ENCODE measurements at places on chromosomes 7 and 10.

- no peak for DNase-seq
These were observed 27.7 kb upstream of the CSGALNACT2 start for GRCh38 chr10:43110338-43111071.

- no peak for DNase-seq
These were observed 129.2 kb downstream of the RPS24 start for GRCh38 chr10:78162853-78163252.

- no peak for DNase-seq
These were observed 236.4 kb downstream of the COBL start for GRCh38 chr7:51080216-51080615.

- DNase-seq = no peak
These were observed 21.8 kb downstream of the SLC35G1 start for GRCh38 chr10:93915598-93915997.

- DNase-seq = no peak
These were observed 94.6 kb downstream of the FGFR2 start for GRCh38 chr10:121503587-121504051.

DNA sequence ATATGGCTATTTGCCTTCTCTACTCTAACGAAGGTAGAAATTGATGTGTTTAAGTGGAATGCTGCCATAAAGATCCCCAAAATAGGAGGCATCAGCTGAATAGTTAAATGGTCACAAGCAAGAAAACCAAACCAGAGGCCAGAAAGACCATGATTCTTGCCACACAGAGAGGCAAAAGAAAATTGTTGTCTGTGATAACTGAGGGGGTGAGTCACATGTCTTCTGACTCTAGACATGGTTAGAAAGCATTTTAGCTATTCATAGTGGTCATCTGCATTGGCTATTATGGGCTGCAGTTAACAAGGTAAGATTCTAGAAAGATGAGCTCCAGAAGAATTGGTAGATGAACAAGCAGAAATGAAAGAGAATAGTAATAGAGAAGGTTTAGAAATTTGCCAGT lies 361.4 kb upstream of the NPSR1 start:
- DNase-seq = no peak

GRCh38 chr7:68245688-68246087 lies 1249.1 kb downstream of the TYW1 start:
- no peak for DNase-seq

DNA sequence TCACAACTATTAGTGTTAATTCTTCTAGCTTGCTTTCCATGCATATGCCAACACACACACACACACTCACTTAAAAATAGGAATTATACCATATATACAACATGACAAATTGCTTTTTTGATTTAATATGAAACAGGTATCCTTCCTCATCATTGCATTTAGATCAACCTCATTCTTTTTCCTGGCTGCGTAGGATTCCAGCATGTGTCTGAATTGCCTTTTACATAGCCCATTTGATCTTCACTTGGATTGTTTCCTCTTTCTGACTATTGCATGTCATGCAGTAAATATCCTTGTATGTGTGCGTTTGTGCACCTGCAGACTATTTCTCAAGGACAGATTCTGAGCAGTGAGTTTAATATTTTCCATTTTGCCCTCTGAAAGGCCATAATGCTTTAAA lies 28.2 kb downstream of the TACR2 start:
- no peak for DNase-seq

- DNase-seq = peak; percentile 82
These were observed at the start of gene ITPRIP for GRCh38 chr10:104337985-104338735. Gene ITPRIP, minus strand, starts transcription at chr10:104338465. Its CDS starts 22,414 bp downstream, at chr10:104316051.

DNA sequence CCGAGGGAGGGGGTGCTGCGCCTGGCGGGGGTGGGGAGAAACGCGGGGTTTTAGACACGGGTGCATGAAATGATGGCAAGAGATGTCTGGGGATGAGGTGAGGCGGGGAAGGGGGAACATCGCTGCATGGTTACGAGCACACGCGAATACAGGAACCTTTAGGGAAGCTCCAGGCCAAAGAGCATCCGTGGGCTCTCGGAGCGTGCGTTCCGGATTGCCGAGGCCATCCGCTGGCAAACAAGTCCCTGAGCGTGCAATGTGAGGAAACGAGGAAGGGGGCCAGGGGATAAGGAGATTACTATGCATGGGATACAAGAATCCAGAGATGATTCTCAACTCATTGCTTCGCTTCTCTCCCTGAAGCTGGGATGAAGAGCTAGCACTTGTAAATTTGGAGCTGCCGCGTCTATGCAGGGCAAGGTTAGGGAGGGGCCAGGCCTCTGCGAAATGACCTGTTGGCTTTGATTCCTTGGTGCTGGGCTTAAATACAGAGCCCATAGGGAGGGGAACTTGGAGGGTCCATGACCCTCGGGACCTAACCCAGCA lies 520 bp upstream of the WNT2 start:
- DNase-seq = no peak

DNA sequence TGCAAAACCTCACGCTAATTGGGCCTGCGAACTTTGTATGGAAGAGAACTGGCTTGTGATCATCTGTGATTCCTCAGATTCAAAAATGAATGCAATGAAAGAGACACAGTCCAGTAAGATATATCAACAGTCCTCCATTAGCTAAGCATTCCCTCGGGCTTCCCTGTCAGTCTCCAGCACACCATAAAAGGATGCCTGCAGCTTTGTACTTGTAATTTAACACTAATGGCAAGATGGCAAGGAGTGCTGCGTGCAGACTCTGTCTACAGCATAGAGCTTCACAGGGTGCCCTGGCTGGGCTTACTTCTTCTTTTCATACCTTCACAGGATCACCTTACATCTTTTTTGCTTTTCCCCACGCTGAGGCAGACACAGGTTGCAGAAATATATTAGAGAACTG lies 200.0 kb downstream of the GFRA1 start:
- DNase-seq = no peak

DNA sequence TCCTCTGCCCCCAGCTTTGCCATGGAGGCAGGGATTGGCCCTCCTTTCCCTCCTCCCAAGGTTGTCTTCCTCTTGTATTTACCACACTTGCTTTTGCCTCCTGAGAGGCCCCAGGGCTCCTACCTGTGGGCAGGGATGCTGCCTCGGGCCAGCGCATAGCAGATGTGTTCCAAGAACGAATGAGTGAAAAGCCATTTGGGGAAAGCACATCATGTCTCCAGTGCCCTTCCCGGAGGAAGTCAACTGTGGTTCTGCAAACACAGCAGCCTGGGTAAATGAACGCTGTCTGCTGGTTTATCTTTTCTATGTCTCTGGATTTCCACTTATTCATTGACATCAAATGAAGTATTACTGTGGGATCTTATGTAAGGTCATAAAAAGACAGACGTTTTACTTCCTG lies 161.7 kb downstream of the FANK1 start:
- no peak for DNase-seq

DNA sequence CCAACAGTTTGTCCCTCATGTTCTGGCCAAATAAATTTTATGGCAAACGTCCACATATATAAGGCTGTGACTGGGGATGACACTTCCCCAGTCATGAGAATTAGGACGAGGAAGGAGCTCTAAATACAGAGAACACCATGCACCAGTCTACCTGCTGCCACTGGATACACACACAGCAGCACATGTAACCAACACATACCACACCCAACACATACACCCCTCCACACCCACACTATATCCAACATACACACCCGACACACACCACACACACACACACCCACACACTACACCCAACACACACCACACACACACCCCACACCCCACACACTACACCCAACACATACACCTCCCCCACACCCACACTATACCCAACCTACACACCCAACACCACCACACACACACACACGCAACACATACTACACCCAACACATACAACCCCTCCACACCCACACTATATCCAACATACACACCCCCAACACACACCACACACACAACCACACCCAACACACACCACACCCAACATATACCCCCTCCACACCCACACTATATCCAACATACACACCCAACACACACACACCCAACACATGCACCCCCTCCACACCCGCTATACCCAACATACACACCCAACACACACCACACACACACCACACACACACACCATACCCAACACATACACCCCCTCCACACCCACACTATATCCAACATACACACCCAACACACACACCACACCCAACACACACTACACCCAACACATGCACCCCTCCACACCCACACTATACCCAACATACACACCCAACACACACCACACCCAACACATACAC lies 74.1 kb downstream of the HIPK2 start:
- no peak for DNase-seq

GRCh38 chr7:130277763-130278643 lies 11.3 kb downstream of the CPA2 start:
- no peak for DNase-seq

DNA sequence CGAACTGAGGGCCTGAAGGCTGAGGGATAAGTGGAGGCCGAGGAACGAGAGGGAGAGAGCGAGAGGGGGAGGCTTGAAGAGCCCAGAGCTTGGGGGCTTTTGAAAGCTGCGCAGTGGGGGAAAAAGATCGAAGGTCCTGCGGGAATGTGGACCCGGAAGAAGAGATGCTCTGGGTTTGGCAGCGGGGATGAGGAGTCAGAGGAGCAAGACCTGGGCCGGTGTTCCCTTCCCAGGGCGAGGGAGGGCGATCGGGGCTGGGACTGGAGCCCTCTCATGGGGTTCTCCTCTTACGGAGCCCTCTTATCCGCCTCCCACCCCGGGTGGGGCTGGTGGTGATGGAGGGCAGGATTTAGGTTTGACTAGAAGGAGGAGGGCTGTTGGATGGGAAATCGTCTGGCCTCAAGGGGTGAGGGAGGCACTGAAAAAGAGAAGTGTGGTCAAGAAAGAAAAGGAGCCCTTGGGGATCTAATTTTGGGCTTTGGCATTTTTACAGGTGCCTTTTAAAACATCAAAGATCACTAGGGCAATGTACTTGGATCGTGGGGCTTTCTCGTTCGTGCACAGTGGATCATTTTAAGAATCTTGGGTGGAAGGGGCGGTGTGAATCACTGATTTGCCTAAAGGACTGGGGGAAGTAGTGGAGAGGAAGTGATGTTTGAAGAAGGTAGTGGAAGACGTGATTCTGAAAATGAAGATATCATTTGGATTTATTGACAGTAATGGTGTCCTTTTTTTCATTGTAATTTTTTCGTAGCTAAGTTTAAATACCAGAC lies 637 bp downstream of the SAMD8 start:
- peak; percentile 30 for DNase-seq

DNA sequence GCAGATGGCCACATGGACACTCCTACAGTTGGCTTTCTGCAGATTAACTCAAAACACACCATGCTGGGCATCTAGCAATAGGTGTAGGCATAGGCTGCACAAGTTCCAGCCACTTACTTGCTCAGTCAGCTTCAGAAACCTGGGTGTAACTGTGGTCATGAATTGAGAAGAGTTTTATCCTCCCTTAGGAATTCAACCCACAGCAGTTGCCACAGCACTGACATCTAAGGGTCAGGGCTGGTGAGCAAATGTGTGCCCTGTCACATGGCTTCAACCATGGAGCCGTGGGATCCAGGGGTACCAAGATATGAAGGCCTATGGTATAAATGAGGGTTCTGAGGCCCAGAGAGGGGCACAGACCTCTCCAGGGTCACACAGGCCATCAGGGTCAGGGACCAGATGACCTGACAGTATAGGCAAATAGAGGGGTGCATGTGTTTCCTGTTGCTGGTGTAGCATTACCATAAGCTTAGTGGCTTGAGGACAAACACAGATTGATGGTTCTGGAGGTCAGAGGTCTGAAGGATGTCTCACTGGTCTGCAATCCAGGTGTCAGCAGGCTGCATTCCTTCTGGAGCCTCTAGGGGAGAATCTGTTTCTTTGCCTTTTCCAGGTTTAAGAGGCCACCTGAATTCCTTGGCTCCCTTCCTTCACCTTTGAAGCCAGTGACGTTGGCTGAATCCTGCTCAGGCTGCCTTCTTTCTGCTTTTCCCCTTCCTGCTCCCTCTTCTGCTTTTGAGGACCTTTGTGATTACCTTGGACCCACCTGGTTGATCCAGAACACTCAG lies 24.1 kb downstream of the MINDY4 start:
- DNase-seq = no peak

DNA sequence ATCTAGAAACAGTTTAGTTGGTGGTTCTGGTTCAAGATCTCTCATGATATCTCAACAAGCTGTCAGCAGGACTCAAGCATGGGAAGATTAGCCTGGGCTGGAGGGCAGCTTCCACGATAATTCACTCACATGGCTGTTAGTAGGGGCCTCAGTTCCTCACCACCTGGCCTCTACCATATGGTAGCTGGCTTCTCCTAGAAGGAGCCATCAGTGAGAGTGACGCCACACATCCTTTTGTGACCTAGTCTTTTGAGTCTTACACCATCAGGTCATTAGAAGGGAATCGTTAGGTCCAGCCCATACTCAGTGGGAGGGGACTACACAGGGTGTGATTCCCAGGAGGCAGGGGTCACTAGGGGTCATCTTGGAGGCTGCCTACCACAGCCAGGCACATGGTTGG lies 239.3 kb upstream of the PLPP4 start:
- no peak for DNase-seq

DNA sequence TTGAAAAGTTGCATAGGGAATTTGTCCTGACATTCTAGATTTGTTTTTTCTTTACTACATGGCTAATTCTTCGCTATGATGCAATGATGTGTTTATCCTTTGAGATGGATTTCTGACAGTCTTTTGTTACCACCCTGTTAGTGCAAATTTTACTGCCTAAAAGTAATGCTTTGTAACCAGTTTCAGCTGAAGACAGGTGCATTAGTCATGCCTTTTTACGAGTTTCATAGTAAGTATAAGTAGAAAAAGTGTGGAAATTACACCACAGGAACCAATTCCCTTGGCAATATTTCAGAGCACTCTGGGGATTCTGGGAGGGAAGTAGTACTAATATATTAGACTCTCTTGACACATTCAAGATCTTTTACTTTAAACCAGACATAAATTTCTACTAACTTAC lies 257.8 kb upstream of the DKK1 start:
- DNase-seq = no peak

DNA sequence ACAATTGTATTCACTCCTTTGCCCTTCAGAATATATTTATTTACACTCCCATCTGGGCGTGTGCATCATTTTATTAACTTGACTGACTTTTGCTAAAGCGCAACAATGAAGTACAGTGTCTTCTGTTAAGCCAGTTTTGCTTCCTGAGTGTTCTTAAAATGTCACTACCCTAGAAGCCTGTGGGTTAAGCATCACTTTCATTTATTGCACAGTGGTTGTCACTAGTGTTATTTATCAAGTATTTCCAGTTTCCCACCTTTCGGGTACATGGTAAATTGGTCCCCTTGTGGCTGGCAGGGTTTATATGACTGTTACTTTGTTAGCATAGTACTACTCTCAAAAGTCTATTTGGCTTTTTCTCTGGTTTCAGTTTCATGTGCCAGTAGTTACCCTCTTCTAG lies 3.3 kb downstream of the HILPDA start:
- DNase-seq = no peak

DNA sequence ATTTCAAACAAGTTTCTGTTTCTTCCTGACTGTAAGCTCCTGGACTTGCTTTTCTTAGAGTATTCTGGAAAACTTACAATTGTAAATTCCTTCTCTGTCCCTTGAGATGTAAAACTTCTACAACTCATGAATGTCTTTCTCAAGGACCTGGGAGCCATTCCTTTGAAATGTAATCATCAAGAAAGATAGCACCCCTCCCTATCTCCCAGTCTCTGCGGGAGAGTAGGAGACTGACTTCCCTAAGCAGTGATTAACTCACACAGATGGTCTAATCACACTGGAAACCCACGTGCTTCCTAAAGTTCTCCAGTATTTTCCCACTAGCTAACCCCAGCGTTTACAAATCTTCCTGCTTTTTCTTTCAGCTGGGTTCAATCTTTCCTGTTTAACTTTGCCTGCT lies 549.4 kb downstream of the SORCS1 start:
- DNase-seq = no peak

GRCh38 chr10:91409069-91409868 lies 875 bp upstream of the HECTD2 start:
- no peak for DNase-seq

Measured in AML-193 (cell line).